NCI-H2029 treated with DMSO at 0.1 percent for 48 hours (cell line): ENCODE measurements at places on chromosomes 2 and 18.

GRCh38 chr18:7173216-7173615 is 55.6 kb upstream of the LAMA1 start:
- DNase-seq: no peak

- DNase-seq: no peak
Observed at GRCh38 chr2:167115541-167115940, 227.3 kb downstream of the XIRP2 start.

- DNase-seq: no peak
Observed at GRCh38 chr2:190182071-190182524, 119.6 kb upstream of the MSTN start.

DNA sequence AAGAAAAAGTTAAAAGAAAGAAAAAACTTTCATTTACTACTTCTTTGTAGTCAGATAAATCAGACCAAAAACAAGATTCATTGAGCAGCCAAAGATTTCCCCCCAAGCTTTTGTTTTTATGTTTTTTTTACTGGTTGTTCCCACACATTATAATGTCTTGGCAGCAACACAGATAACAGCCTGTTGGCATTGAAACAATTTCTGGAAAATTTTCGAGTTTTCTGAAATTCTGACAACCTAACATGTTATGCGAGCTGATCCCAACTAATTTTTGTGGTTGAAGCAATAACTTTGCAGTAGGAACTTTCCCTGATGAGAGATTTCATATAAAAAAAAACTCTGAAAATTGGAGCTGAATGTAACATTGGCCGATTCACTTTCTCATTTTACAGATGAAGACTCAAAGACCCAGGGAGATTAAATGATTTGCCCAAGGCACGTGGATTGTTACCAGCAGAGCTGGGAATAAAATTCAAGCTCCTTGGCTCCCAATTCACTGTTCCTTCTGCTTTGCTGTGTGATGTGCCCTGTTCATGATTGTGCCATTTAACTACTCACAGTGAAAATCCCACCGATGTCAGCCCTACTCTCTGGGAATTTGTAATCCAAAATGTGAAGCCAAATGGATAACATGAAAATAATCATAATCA is 167.5 kb downstream of the GRB14 start:
- DNase-seq: no peak

DNA sequence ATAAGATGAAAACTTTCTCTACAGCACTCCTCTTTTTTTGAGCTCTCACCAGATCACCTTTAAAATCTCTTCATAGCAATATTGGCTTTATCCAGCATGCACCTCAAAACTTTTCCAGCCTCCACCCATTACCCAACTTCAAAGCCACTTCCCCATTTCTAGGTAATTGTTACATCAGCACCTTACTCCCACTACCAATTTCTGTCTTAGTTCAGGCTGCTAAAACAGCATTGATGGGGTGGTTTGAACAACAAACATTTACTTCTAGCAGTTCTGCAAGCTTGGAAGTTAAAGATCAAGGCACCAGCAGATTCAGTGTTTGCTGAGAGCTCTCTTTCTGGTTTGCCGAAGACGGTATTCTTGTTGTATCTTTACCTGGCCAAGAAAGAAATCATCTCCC is 114.0 kb upstream of the SLC39A10 start:
- no peak for DNase-seq

DNA sequence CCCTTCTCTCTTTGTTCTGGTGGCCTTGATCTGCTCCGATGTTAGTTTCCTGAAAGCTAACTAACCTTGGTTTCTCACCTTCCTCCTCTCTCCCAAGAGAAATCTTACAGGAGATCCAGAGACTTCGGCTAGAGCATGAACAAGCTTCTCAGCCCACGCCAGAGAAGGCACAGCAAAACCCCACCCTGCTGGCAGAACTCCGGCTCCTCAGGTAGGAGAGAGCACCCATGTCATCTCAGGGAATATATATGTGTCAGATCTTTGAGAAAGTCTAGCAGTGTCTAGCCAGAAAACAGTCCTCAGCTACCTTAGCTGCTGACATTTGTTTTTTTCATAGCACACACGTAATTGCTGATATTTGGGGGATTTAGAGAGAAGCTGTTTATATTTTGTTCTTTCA is 148.1 kb downstream of the DTNA start:
- no peak for DNase-seq

- DNase-seq: no peak
Observed at GRCh38 chr2:229601396-229601795, 113.0 kb downstream of the DNER start.

DNA sequence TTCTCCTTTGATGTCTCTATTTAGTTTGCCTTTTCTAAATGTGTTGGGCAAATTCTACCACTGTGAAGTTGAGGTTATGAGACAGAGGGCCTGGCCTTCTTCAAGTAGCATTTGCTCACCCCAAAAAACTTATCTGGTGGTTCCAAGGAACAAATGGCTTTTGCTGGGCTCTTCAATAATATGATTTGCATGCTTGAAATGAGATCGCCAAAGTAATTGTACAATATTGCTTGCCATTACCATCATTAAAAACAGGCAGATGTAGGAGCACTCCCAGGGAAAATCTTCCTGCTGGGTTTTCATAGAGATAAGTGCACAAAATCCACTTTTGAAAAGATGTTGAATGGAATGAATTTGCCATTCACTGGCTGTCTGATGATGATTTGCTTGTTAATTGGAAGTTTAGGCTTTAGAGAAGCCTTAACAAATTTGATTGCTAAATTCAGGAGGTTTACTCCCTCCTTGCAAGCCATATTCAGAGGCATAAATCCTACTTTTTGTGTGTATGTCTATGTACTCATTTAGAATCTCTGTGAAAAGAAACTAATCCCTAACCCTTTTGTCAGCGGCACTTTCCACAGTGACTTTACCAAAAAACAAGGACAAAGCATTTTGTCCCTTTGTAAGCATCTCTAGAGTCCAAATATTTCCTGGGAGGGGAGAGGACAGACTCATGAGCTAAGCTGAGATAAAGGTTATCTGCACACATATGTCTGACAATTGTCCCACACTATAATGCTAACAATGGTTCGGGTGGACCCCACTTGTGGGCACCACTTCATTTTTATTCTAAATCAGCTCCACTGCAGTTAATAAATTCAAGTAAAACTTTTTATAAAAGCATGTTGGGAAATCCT is 240.8 kb upstream of the PIK3C3 start:
- no peak for DNase-seq

DNA sequence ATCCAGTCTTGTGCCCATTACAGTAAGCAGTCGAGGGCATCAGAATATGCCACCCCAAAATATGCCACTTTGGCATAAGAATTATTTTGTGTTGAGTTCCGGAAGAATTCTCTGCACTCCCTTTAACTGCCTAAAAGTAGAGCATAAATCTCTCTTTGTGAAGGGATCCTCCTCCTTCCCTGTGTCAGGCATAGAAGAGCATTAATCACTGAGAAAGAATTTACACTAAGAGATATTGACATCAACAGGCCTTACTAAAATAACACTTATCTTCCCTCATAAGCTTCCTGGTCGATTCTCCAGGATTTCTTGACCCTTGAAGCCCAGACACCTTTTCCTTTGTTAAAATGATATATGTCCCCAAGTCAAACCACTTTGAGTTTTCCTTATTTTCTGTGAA is 27.6 kb upstream of the KYNU start:
- no peak for DNase-seq

GRCh38 chr2:177665948-177666347 is 273.4 kb downstream of the AGPS start:
- no peak for DNase-seq

- no peak for DNase-seq
Observed at GRCh38 chr18:12532661-12533060, 124.9 kb downstream of the PRELID3A start.

DNA sequence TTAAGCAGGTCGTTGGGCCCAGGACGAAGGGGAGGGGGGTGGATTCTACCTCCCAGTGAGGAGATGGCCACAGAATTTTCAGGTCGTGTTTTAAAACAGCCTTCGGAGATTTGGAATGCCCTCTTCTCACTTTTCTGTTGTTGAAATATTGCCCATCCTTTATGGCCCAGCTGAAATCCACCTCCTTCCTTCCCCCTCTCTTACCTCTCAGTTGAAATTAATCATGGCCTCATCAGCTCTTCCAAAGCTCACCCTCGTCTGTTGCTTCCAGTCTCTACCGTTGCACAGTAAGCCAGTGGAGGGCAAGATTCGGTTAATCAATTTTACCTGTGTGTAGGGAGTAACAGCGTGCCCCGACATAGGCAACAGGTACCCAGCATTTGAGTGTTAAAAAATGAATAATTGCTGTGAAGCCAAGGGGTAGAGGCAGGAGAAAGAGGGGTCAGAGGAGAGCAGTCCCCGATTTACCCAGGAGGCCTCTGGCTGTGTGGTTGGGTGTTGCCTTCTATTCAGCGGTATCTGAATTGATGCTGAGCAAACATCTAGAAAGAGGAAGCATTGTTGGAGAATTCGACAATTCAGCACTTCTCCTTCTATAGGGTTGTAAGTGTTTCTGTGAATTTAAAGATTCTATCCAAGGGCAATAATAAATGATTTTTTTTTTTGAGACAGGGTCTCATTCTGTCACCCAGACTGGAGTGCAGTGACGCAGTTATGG is 8.6 kb upstream of the PDIA6 start:
- no peak for DNase-seq

DNA sequence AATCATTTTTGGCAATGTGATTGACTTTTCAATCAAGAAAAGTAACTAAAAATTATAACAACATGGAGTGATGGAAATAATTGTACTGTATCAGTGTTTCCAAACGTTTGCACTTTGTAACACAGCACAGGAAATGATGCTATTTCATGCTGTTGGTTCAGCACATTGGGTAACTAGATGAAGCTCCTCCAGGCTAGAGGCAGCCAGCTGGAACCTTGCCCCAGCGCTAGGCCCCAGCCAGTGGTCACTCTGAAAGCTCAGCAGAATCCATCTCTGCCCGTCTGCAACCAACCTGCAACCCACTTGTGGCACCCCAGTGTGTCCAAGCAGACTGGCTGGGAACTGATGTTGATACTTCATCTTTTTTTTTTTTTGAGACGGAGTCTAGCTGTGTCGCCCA is 15.3 kb downstream of the UNC50 start:
- no peak for DNase-seq

DNA sequence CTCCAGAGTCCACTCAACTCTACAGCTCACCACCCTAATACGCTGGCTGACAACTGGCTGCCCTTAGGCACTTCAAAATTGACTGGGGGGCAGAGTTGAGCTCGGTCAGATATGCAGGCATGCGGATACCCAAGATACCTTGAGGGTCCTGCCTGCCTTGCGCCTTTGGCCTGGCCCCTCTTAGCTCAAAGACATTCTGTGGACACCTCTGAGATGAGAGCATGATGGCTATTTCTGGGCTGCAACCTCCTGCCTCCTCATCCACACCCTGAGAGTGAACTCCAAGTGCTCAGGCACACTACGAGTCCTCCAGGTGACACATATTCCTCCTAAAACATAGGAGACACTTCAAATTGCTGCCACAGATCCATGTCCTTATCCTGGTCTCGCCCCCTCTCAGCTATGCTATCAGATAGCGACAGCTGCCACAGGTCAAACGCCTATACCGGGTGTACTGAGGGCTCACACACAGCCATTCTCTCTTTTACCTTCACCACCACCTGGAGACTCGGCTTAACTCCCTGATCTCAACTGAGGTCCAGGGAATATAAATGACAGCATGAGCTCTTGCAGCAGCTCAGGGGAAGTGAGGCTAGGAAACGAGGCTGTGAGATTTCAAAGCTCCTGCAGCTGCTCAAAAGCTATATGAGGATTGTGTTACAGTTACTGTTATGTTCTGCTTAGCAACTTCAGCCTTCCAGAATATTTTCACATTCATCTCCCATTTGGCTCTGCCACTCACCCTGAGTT is 60.5 kb upstream of the TEX51 start:
- DNase-seq: no peak

GRCh38 chr18:46829531-46829930 is 72.7 kb upstream of the ST8SIA5 start:
- DNase-seq: no peak

DNA sequence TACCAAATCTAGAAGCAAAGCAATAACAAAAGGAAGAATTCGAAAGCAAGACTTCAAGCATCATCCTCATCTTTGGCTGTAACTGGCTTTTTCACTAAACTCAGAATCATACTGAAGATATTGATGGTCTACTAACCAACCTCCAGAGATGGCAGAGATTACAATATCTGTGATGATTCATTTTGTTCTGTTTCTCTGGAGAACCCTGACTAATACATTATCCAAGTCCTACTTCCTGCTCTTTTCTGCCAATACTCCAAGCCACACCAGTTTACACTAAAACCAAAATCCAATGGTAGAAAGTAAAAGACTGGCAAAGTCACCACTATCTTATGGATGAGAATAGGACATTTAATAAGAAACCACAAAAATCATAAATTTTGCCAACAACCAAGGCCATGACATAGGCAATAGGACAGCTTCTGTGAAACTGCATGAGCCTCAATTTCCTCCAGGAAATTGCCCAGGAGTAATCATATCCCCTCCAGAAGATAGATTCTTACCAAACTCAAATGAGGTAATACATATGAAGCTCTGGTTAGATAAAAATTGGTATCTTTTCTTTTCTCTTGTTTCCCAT is 159.8 kb downstream of the METTL4 start:
- DNase-seq: no peak

DNA sequence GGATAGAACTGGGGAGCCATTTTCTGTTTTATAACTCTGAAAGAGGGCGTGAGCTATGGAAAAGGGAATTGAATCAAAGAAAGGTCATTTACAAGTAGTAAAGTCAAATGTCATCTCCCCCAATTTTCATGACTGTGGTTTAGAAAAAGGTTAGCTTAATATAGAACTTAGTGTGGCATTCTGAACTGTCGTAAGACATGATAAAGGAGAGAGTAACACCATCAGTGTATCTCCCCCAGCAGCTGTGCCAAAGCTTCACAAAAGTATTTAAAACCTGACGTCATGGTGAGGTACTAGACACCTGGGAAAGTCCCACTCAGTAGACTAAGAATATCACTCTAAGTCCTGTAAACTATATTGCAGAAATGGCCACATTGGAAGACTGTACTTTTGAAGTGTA is 5.8 kb upstream of the IKZF2 start:
- no peak for DNase-seq

DNA sequence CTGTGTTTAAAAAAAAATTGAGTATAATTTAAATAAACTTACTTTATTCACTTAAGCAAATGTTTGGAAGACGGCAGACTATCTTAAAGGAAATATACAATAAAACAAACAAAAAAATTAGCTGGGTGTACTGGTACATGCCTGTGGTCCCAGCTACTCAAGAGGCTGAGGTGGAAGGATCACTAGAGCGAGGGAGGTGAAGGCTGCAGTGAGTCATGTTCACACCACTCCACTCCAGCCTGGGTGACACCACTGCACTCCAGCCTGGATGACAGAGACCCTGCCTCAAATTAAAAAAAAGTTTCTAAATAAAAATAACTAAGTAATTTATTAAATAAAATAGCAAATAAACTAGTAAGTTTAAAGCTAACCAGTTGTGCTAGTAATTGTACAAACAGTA is 7.5 kb downstream of the PUM2 start:
- DNase-seq: no peak
